ENCODE measurements at places on chromosomes 1 and 21.

DNA sequence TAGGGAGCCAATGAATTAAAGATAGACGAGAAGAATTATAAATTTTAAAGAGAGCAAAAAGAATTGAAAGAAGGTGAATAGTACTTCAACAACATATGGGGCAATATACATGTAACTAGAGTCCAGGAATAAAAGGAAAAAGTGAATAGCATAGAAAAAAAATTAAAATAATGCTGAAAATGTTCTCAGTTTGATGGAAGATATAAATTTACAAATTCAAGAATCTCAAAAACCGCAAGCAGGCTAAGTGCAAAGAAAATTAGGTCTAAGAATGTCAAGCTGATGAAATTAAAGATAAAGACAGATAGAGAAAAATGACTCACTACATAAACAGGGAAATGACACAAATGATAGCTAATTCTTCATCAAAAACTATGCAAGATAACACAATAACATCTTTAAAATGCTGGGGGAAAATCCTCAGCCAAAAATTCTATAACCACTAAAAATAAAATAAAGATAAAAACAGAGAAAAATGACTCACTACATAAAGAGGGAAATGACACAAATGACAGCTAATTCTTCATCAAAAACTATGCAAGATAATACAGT is 326.3 kb downstream of the TBX15 start:
- no peak for DNase-seq

DNA sequence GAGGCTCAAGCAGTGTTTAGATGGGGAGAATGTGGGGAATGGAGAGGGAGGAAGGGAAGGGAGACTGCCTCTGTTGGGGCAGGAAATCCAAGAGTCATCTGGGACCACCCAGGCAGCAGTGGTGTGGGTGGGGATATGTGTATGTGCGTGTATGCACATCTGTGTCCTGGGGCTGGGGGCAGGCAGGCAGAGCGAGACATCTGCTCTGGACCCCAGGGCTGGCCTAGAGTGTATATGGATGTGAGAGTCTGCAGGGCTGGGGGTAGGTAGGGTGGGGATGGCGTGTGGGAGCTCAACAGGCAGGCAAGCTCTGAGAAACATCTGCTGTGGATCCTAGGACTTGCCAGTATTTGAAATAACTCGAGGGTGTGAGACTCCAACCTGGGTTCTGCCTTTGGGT is 3.5 kb downstream of the PTCH2 start:
- no peak for DNase-seq

DNA sequence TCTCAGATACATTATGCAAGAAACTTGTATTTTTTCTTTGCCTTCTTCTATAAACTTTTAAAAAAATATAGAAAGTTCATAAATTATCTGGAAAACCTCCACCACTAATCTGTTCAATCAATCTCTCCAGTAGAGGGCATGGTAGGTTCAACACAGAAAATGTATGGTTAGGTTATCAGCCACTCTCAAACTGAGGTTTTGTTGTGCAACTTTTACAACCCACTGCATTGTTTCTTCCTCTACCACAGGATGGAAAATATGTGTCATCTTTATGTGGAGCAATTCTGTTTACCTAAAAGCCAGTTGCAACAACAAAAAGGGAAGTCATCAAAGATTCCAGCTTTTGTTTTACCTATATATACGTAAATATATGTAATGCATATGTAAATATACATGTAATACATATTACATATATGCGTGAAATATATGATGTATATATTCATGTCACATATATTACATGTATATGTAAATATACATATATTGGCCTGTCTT is 3.0 kb upstream of the RGS2 start:
- DNase-seq, result no peak

DNA sequence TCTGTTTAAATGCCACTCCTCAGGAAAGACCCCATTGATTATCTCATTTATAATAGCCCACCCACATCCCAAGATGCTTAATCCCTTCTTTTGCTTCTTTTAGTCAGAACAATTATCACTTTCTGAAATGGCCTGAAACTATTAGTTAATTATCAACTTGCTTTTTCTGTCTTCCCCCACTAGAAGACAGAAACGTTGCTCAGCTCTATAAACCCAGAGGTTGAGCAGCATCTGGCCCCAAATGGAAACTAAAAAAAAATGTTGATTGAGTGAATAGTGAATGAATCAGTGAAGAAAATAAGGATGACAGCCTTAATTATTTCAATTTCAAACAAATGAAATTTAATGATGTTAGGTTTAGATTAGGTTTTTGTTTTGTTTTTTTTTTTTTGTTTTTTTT is 38.2 kb upstream of the PIGC start:
- no peak for DNase-seq

DNA sequence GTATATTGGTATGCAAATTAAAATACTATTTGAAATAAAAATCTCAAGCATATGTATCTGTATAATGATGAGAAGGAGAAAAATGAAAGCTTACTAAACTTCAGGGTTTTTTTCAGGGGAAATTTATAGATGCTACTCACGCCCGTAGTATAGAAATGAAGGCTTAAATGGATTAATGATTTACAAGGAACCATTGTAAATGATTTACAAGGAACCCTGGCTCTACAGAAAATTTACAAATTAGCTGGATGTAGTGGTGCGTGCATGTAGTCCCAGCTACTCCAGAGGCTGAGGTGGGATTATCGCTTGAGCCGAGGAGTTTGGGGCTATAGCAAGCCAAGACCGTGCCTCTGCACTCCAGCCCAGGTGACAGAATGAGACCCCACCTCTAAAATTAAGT is 150.5 kb downstream of the PCBP3 start:
- DNase-seq, result no peak

- no peak for DNase-seq
These were observed 705.0 kb downstream of the KCNT2 start for GRCh38 chr1:195903203-195903602.

GRCh38 chr1:107264007-107264406 is 123.2 kb downstream of the NTNG1 start:
- DNase-seq, result no peak

DNA sequence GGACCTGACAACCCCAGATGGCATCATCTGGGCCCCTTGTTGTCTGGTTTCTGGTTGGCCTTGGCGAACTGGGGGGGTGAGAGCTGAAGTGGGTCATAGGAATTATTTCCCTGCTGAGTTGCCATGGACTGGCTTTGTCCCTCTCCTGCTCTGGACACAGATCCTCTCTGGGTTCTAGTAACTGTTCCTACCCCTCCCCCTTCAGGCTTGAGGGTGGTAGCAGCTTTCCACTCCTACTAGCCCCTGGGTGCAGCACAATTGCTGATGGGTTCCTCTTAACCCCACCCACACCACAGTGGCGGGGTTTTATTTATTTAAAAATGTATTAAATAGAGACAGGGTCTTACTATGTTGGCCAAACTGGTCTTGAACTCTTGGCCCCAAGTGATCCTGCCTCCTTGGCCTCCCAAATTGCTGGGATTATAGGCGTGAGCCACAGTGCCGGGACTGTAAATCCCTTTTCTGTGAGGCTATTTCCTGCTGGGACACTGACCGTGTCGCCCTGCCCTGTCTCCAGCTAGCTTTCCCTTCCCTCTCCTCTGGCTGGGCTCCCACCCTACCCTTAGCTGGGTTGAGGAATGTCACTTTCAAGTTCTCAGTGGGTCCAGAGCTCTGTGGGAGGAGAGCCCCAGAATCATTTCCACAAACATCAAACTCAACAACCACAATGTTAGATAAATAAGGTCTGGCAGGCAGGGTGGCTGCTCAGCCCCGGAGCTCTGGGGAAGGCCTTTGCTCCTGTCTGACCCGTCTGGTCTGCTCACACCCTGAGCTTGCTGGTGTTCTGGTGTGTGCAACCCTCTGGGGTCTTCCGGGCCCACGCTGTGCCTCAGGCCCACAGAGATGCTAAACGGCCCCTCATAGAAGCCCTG is 112.7 kb upstream of the WNT4 start:
- DNase-seq, result peak; percentile 59

GRCh38 chr1:84505493-84506001 is 639 bp upstream of the SPATA1 start:
- DNase-seq, result no peak

DNA sequence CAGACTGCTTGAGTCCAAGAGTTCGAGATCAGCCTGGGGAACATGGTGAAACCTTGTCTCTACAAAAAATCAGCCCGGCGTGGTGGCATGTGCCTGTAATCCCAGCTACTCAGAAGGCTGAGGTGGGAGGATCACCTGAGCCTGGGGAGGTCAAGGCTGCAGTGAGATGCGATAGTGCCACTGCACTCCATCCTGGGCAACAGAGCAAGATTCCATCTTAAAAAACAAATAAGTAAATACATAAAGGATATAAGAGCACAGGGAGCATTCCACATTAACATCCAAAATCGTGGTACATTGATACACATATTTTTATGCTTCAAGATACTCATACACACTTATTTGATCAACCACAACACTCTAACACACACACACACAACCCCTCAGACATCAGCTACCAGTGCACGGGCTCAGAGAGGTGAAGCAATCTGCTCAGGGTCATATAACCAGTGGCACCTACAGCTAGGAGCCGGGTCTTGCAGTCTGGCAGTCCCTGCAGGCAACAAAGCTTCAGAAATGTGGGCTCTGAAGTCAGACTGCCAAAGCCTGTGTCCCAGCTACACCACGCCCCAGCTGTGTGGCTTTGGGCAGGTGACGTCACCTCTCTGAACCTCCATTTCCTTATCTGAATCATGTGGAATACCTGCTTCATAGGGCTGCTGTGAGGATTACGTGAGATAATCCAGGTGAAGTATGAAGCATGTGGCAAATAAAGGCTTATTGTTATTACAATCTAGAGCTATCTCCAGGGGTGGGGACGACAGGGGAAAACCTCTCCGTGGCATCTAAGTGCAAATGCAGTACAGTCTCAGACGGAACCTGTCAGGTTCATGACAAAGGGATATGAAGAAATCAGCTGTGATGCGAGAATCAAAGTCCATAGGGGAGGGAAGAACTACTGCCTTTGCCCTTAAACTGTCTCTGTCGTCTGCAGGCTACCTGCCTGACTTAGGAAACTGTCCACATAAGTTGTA is 4.8 kb upstream of the CRYBG2 start:
- DNase-seq, result peak; percentile 83

- peak; percentile 70 for DNase-seq
These were observed 10.5 kb upstream of the SPEN start for GRCh38 chr1:15836772-15837669.

GRCh38 chr1:182235952-182236650 is 155.5 kb downstream of the GLUL start:
- DNase-seq, result peak; percentile 60

DNA sequence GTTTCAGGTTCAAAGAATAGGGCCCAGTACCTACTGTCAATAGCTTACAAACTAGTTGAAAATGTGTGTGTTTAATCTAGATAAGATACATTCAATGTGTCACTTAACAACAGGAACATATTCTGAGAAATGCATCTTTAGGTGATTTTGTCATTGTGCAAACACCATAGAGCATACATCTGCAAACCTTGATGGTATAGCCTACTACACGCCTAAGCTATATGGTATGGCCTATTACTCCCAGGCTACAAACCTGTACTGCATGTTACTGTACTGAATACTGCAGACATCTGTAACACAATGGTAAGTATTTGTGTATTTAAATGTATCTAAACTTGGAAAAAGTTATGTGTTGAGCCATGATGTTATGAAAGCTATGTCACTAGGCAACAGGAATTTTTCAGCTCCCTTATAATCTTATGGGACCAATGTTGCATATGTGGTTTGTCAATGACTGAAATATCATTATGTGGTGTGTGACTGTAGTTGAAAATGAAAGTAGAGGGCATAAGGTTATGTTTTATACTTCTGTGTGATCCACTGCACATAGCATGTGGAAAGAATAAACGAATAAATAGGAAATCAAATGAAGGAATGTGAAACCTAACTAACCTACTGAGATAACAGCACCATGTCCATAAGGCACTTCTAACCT is 129.0 kb upstream of the CAMK1G start:
- no peak for DNase-seq

GRCh38 chr1:54136269-54136896 is 16.4 kb downstream of the CDCP2 start:
- DNase-seq, result no peak

DNA sequence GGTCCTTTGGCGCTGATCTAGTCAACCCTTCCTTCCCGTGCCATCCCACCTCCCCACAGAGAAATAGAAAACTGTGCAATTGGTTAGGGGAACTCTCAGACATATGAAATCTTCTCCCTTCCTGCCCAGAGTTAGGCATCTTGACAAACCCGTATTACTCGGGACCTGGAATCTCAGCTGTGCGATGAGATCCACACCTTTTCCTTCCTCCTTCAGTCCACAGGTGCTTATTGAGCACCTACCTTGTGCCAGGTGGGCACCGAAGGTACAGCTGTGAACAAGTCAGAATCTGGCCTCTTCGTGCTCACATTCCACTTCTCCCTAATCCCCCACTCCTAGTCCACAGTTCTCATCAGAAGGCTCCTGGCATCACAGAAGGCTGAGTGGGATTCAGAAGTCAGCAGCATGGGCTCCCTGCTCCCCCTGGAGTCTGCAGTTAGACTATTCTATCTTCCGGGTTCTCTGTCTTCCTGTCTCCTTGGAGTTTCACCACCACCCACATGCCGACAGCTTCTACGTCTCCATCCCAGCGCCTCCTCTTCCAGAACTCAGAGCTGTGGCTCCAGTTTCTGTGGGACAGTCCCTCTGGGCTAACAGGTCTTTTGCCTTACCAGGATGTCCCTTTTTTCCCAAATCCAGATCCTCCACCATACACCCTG is 23.0 kb downstream of the KNCN start:
- no peak for DNase-seq

DNA sequence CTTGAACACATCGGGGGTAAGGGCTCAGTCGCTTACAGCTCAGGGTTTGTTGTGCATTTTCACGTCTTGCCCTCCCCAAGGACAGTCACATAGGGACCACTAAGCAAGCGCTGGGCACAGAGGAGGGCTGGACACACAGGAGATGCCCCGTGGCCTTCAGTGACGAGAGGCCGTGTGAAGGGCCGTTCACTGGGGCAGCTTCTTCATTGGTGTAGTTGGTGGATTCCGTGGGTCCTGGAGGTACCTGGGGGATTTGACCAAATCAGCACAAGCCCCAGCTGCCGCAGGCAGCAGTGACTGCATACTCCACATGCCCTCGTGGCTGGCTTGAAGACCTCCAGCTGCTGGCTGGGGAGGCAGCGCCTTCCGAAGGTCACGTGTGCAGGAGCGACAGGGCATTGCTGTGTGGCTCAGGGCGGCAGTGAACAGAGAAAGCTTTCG is 100.8 kb upstream of the C1orf174 start:
- DNase-seq, result no peak

DNA sequence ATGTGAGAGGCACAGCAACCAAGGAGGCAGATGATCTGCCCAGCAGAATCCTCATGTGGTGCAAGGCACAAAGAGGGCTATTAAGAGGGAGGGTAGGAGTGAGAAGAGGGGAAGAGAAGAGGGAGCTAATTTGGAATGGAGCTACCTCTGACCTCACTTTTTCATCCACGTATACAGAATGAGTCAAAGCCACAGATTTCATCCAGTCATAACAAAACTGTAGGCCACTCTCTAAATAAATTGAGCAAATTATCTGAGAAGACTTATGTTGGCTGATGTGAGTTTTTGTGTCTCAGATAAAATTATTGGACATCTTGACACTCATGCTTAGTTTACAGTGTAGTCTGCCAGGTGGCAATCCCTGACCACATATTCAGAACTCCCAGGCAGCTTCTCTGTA is 325.6 kb downstream of the TTLL7 start:
- DNase-seq, result no peak

- no peak for DNase-seq
These were observed 63.4 kb downstream of the LBR start for GRCh38 chr1:225364439-225364838.

- no peak for DNase-seq
These were observed 230.2 kb downstream of the LMO4 start for GRCh38 chr1:87558921-87559320.

GRCh38 chr1:223870617-223871574 is 25.1 kb upstream of the TP53BP2 start:
- no peak for DNase-seq

Measured in transverse colon (tissue), 4 donors.